Stimulated activated CD4-positive, alpha-beta T cell treated with anti-CD3 and anti-CD28 coated beads, Interleukin-4, amount 100 ng/mL, for 1 hour (primary cell): ENCODE measurements at places on chromosomes 3 and 15.

GRCh38 chr3:128094295-128095151 lies 29.1 kb downstream of the RUVBL1 start:
- DNase-seq: no peak

DNA sequence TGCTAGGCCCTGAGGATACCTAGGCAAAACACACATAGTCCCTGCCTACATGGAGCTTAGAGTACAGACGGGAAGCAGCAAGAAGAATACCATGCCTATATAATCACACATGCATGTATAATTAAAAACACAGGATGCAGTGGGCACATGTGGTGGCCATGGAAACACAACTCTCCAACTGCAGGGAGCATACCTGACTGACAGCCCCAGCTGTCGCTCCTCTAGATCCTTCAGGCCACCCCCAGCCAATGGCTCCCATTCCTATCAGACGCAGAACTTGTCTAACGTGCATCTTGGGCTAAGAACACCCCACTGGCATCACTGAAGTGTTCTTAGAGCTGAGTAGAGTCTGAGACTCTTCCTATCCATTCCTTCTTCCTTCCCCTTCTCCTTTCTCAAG lies 125.5 kb upstream of the FRMD4B start:
- DNase-seq: no peak

DNA sequence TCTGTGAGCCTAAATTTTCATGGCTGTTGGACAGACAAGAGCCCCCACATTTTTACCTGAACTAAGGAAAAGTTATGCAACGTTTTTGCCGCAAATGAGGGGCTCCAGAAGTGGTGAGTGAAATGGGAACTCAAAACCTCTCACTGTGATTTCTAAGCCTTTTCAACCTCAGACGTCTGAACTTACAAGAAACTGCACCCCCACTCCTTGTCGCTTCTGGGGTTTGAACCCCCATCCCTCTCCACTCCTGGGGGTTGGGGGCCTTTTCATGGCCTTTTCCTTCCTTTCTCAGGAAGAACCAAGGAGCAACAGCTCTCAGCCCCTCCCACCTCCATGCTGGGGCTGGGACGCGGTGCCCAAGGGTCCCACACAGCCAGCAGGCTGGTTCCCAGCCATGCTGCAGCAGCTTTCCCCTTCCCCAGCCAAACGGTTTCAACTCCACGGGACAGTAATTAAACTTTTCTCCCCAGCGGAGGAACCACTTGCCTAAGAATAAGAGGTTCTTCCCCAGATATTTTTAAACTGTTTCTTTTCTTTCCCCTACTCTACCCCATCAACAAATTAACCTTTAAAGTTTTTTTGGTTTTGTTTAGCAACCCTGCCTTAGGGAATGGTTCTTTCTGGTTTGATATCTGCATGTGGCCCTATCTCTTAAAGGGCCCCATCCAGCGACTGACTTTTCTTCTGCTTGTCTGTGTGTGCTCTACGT lies 387.6 kb upstream of the CBLB start:
- no peak for DNase-seq

DNA sequence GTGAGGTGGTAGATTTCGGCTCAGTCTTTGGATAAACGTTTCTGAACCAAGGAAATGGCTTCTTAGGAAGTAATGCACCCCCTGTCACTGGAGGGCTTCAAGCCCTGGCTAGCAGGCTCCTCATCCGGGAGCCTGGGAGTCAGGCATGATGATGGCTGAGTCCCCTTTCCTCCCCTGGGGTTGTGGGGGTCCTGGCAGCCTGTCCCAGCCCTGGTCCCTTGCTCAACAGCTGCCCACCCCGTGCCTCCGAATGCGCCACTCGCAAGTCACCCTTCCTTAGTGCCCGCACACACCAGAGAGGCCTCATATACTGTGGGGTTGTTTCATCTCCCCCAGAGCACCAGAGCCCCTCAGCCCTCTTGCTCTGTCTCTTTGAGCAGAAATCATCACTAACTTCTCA lies 48.2 kb downstream of the BDH1 start:
- DNase-seq: no peak

GRCh38 chr15:22936577-22937472 lies 43.3 kb downstream of the CYFIP1 start:
- DNase-seq: no peak

DNA sequence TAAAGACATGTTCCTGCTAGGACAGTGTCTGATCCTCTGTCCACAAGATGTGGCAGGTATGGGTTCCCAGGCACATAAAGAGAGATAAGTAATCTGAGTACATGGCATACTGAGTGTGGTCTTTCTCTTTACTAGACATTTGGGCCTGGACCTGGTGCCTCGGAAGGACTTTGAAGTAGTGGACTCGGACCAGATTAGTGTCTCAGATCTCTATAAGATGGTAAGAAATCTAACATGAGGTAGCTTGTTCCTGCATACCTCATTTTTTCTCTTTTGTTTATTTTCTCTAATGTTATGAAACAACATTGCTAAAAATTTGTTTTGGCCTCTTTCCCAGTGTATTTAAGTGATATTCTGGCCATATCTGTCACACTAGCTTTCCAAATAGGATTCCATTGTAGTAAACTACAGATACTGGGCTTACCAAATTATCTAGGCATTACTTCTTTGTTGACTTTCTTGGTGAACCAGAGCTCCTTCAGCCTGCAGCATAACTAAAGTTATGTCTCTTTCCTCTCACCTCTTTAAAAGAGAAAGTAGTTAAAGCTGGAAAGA lies 309.8 kb upstream of the MANF start:
- DNase-seq: no peak

DNA sequence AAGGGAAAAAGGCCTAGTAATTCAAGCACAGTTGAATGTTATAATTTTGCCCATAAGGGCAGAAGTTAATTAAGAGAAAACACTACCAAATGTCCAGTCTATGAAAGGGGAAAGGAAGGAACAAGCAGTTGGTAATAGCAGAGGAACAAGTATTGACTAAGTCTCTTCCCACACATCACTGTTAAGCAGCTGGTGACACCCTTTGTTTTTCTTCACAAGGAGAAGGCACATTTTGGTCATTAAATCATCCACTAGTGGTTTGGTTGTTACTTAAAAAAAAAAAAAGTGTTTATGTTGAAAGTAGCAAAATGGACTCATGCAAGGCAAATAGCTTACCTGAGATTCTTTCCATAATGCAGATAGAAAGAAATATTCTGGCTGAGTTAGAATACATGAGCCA lies 321.4 kb upstream of the NECTIN3 start:
- no peak for DNase-seq

DNA sequence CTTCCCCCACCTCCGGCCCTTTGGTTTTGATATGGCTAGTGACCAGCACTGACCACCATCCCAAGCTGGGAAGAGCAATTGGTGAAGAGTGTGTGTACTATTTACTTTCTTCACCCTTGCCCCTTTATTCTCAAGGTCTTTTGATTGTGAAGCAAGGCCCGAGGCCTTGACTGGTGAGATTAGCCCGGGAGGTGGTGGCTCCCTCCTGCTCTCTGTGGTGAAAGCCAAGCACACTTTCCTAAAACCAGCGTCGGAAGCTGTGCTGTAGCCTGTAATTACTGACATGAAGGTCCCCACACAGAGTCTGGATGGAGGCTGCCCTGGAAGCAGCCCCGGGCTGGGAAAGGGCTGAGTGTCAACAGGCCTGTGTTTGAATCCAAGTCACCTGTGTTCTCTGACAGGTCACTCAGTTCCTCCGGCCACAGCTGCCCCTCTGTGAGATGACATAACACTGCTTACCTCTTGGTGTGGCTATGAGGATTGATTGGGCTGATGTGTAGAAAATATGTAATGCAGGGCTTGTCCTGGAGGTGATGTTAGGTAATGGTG lies 60.5 kb upstream of the PRR23C start:
- DNase-seq: no peak

GRCh38 chr3:10416730-10417300 lies 88.6 kb downstream of the ATP2B2 start:
- DNase-seq: no peak

DNA sequence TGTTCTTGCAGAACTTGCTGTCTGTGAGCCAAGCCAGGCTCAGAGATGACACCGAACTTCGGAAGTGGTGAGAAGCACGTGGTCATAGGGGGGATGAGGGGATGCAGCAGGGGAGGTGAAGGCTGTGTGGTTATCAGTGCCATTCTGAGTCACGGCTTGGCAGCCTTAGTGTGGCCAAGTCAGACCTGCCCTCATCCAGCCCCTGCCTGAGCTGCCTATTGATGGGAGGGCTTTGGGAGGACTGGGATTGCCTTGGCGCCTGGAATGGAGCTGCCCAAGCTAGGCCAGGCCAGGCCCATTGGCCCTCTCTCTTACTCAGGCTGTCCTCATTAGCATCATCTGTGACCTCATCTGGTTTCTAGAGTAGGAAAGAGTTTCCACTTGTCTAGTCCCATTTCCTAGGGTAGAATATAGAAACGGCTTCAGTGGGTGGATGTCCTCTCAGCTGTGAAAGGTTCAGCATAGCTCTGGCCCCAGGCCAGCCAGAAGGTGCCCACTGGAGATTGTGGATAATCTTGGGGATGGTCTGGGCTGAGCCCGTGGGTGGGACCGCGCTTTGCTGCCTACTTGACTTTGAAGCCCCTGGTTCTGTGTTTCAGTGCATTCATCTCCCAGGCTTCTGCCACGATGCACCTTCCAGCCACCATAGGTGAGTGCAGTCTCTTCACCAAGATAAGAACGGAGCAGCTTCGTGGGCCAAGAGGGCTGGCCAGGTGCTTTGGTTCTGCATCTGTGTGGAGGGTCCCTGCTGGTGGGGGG lies 7.2 kb downstream of the FAH start:
- DNase-seq: no peak

DNA sequence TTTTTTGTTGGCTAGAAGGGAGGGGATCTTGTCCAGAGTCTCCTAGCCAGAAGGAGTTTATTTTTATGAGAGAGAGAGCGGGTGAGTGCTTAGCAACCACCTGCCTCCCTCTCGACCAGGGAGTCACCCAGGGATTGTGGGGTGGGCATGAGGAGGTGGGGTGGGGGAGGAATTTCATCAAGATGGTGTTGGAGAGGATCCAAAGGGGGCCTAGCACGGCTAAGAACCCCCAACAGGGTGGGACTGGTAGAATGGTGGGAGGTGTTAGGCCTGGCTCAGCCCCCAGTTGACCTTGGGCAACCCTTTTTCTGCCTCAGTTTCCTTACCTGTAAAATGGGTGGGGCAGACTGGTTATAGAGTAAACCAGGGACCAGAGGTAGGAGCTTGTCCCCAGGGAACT lies 1.8 kb downstream of the SLC6A6 start:
- no peak for DNase-seq

GRCh38 chr3:100096866-100097265 lies 17.4 kb downstream of the FILIP1L start:
- no peak for DNase-seq

GRCh38 chr15:80587816-80588456 lies 107.2 kb upstream of the ABHD17C start:
- no peak for DNase-seq
